ENCODE measurements at places on chromosomes 12 and 14.

- no peak for DNase-seq
Observed at GRCh38 chr12:1723721-1724120, 32.9 kb downstream of the ADIPOR2 start.

DNA sequence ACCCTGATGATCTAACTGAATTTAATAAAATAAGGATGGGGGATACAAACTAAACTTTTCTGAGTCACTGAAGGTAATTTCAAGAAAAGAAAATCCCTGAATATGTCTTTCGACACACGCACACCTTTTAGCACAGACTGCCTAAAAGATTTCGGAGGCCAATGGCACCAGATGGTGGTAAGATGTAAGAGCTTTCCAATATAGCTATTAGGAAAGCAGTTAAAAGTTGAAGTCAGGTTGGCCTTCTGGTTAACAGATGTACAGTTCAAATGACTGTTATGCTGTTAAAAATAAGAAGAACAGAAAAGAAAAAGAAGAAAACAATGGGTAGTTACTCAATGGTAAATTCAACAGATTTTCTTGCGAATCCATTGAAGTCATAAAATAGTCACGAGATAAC is 80.7 kb upstream of the KRR1 start:
- no peak for DNase-seq

DNA sequence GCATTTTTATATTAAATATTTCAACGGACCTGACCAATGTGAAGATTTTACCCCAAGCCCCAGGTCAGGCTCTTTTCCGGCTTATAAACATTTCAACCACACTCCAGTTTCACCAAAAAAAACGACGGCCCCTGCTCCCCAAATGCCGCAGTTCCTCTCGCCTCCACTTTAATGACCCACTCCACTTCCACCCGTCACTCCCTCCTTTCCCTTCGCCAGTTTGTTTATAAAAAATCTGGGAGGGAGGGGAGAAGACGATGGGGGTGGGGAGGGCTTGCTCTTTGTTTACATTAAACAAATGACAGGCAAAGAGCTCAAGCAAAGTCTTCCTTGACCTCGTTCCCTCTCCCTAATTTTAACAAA is 5.4 kb downstream of the SIX6 start:
- DNase-seq = no peak

DNA sequence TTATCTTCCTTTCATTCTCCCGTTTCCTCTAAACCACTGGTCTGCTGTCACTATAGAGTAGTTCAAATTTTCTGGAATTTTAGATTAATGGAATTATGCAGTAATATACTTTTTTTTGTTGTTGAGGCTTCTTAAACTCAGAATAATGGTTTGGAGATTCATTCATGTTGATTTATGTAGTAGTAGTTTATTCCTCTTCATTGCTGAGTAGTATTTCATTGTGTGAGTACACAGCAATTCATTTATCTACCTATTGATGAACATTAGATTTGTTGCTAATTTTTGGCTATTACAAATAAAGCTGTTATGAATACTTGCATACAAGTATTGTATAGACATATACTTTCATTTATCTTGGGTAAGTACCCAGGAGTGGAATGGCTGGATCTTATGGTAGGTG is 7.2 kb downstream of the RASSF8 start:
- no peak for DNase-seq

- no peak for DNase-seq
Observed at GRCh38 chr14:49692811-49693734, at the start of gene KLHDC1. KLHDC1 (plus strand) TSS chr14:49693120; CDS start chr14:49693195, 75 bp downstream.

DNA sequence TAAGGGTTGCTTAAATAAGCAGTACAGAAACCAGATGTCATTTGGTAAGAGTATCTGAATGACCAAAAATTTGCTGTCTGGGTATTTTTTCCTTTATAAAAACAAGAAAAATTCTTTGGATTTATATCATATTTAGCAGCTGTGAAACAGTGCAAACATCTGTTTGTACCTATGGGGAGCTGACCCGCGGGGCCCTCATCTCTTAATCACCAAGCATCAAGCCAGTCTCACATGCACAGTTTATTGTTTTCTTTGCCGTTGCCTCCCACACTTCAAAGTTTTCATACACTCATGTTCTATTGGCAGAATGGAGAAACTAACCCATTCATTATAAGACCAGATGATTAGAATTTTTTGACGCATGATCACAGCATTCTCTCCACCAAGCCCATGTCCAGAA is 142.2 kb downstream of the BMP4 start:
- no peak for DNase-seq

GRCh38 chr12:40310211-40310610 is 85.4 kb downstream of the LRRK2 start:
- DNase-seq = no peak

DNA sequence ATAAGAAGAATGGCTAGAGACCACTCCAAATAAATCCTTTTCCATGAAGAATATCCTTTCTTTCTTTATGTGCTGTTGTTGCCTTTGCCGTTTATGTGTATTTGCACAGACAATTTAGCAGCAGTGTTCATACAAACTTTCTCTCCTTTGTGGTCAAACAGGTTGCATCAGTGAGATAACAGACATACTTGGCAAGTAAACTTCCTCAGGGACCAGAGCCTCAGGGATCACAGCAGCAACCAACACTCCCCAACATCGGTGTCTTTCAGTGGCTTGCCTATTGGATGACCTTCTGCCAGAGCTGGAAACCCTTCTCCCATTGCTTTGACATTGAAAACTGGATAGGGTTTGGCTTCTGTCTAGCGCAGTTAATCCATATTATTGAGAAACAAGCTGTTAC is 252.2 kb downstream of the BTG1 start:
- no peak for DNase-seq

DNA sequence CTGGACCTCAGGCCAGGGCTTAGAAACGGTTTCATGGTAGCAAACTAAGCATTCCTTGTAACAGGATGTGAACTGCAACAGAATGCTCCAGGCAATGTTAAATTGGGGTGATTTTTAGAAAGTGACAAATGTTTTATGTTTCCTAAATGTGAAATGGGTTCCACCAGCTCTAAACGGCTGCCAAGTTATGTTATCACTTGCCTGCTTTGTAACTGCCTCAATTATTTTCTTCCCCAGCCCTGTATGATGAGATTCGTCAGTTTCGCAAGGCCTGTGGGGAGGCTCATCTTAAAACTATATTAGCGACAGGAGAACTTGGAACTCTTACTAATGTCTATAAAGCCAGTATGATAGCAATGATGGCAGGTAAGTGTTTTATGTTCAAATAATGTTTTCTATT is 70.9 kb downstream of the DERA start:
- DNase-seq = no peak

DNA sequence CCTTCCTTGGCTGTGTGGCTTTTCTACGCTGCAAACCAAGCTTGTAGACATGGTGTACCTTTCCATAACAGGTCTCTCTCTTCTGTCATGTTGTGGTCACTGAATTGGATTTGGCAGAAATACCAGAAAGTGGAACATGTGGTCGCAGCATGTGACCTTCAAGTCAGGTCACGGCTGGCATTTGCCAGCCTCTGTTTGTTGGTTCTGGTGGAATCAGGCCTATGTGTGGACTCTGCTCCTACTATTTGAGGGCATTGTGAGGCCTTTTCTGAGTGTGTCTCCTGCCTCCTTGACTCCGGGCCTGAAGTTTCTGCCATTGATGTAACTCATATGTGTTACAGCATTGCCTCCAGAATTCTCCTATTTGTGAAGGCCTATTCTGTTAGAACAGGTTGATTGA is 116.7 kb downstream of the CACNA1C start:
- DNase-seq = no peak

GRCh38 chr12:6827982-6828780 is at the start of gene P3H3:
P3H3 (plus strand) TSS chr12:6828407; CDS start chr12:6828441, 34 bp downstream.
- no peak for DNase-seq

GRCh38 chr12:22190969-22191368 is 143.5 kb downstream of the ST8SIA1 start:
- no peak for DNase-seq

DNA sequence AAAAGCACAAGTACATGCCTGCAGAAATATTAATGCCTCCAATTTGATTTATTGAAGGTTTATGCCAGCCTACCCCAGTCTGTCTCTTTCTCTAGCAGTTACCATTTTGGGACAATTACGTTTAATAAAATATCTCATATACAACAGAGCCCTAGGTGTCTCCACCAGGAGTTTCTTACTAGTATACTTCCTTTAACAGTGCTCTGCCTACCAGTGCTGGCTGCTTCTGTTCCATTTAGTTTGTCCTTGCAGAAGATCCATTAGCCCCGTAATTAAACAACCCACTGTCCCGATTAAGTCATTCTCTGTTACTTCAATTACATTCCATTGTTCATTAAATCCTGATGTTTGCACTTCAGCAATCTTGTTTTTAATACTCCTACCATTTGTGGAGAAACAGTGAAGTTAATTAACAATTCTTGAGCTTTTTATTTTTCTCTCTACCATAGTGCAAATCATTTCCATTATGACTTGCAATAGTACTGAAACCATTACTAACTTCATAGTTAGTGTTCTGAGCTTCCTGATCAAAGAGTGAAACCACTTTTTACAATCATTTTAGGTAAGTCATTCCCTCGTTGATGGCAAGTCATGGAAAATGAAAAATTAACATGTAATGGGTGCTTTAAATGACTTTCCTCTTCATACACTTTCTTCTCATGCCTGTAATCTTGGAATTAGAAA is 121.1 kb downstream of the PLXNC1 start:
- DNase-seq = no peak
